ENCODE measurements at places on chromosomes 5 and 9.

DNA sequence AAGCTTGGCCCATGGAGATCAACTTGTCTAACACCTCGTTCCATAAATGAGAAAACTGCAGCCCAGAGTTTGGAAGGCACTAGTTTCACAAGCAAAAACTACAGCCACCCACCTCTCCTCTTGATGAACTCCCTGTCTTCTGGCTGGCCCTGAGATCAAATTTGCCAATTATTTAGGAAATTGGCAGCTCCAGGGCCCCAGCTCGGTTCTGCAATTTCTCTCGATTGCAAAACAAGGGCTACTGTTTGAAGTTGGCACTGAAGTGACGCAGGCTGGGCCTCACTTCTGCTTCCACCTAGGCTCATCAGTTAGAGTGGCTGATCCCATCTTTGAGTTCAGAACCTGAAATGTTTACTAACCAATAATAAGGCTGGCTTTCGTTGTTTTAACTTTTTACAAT lies 3.7 kb upstream of the GPX3 start:
- no peak for DNase-seq

- DNase-seq: peak; percentile 42
These were observed 352.9 kb downstream of the DNAH5 start for GRCh38 chr5:13591621-13592020.

- DNase-seq: no peak
These were observed 124.4 kb upstream of the COL5A1 start for GRCh38 chr9:134517069-134517680.

- DNase-seq: no peak
These were observed 13.1 kb downstream of the GPRIN1 start for GRCh38 chr5:176596689-176597416.

DNA sequence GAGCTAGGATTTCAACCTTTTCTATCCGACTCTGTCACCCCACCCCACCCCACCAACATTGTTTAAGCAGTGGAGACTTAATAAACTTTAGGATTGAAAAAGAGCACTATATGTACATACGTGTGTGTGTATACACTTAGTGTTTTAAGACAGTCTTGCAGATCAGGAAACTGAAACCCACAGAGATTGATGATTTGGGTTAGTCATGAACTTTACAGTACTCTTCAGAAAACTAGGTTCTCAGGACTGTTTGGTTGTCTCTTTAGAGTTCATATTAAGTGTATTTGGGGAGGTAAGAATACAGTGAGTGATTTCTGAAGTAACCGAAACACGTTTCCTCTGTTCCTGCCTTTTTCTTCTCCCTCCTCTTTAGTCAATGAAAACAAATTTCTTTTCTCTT lies 1043.1 kb downstream of the TLE1 start:
- no peak for DNase-seq

- DNase-seq: no peak
These were observed 554.0 kb upstream of the KLF4 start for GRCh38 chr9:108043585-108043984.

DNA sequence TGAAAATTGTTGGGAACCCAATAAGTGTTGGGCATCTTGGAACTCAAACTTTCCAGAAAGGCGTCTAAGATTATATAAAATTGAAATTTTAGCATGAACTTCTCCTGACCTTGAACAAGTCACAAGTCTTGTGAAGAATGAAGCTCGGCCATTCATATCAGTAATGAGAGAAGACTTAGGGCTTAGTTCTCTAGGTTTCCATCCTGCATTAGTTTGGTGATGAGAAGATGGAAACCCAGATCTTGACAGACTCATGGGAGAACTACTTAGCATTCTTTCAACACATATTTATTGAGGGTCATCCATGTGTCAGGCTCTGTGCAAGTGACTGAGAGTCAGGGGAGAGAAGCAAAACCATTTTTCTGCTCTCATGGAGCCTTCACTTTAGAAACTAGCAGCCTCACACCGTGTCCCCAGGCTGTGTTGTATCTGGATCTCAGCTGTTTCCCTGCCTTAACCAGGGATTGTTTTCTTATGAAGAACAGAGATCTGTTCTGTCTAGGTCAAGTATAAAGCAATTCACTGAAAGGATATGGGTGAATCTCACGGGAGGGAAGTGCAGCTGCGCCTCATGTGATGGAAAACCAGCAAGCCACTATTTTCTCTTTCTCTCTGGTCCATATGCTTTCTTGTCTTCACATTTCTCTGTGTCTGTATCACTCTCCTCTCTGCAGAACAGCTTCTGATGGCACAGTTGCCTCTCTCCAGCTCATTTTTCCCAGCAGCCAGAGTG lies 3.4 kb downstream of the GARNL3 start:
- DNase-seq: no peak

- DNase-seq: no peak
These were observed 165.3 kb downstream of the ZNF608 start for GRCh38 chr5:124580925-124581737.

DNA sequence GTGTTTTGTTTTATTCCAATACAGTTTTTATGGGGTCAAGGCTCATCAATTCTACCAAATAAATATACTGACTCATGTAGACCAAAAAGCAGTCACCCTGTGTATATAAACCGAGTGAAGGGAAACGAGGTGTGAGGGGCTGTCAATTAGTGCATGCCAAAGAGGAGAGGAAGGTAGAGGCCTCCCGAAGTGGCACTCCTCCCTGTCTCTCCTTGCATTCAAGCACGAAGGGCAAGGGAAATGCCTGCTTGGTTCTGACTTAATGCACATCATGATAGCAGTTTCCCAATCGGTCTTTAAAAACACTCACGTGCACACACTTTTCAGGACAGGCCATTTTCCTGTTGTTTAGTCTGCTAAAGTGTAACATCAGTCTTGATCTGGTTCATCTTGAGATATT lies 125.6 kb upstream of the SLCO6A1 start:
- no peak for DNase-seq

- no peak for DNase-seq
These were observed 25.8 kb upstream of the DAP start for GRCh38 chr5:10786835-10787234.

DNA sequence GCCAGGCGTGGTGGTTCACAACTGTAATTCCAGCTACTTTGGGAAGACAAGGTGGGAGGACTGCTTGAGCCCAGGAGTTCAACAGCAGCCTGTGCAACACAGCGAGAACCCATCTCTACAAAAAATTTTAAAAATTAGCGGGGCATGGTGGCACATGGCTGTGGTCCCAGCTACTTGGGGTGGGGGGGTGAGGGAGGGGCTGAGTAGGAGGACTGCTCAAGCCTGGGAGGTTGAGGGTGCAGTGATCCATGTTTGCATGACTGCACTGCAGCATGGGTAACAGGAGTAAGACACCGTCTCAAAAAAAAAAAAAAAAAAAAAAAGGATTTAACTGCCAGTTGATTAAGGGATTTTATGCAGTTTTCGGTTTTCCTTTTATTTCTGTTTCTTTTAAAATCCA lies 65.0 kb downstream of the PTBP3 start:
- DNase-seq: no peak

GRCh38 chr5:5437227-5438172 lies 15.0 kb downstream of the ICE1 start:
- no peak for DNase-seq

- no peak for DNase-seq
These were observed 494.6 kb downstream of the GADD45G start for GRCh38 chr9:90099262-90099963.

GRCh38 chr5:1386274-1386717 lies 41.4 kb upstream of the CLPTM1L start:
- peak; percentile 87 for DNase-seq

GRCh38 chr9:111896942-111897600 lies 457 bp downstream of the UGCG start:
- DNase-seq: peak; percentile 2

- peak; percentile 31 for DNase-seq
These were observed 24.1 kb downstream of the PHF2 start for GRCh38 chr9:93600504-93600903.

DNA sequence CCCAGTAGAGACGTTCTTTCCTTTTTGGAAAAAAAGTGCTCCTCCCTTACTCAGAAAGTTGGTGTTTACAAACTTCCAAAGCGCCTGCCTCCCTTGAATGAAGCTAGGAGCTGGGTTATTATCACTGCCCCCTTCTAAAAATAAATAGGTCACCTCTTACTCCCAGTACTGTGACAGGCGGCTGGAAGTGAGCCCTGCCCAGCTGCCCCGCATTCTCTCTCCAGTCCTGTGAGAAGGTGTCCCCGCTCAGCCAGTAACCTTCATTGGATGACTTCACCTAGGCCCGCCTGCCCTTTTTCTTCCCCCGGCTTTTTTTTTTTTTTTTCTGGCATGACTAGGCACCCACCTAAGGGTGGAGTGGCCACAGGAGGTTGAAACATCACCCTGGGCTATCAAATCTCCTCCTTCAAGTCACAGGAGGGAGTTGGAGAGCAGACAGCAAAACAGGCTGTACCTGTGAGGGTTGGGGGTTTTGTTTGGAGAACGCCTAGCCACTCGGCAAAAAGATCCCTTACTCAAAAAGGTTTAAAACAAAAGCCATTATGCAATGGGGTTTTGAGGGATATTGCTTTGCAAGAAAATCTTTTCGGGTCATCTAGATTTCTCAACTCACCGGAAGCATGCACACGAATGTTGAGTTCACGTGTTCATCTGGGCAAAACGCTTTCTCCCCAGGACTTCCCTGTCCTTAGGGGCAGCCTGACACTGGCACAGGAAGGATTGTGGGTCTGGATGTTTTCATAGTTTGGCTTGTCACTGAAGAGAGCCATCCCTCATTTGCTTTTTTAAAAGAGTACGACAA lies 43.3 kb upstream of the ZNF622 start:
- no peak for DNase-seq

DNA sequence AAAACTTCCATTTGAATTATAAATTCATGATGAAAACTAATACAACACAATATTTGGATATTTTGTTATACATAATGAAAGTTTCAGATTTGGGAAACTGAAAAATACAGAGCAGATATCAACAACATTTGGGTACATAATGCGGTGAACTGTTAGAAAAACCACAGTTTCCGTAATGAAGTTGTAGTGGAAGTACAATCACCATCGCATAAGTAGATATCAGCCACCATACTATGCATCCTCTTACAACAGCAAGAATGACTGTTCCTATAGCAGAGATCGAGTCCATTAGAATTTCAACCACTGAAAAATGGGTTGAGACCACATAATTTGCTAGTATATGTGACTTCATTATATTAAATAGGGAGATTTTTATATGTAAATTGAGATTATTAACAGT lies 770.2 kb upstream of the DMAC1 start:
- no peak for DNase-seq

GRCh38 chr5:107545486-107545885 lies 125.3 kb downstream of the EFNA5 start:
- no peak for DNase-seq

DNA sequence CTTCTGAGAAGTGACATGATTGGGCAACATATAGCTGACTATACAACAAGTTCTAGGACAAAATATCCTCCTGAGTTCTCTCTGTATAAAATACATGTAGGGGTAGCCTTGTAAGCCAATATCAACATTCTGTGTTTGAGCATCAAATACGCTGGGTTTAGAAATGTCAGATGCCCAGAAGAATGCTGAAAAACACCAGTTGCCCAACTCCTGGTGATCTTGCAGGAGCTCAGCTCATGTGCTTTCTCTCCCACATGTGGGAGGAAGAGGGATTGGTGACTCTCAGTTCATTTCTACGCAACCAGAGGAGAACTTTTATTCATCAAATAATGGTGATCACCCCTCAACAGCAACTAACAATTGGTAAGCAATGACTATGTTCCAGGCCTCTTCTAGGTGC lies 810.9 kb upstream of the ACO1 start:
- no peak for DNase-seq

DNA sequence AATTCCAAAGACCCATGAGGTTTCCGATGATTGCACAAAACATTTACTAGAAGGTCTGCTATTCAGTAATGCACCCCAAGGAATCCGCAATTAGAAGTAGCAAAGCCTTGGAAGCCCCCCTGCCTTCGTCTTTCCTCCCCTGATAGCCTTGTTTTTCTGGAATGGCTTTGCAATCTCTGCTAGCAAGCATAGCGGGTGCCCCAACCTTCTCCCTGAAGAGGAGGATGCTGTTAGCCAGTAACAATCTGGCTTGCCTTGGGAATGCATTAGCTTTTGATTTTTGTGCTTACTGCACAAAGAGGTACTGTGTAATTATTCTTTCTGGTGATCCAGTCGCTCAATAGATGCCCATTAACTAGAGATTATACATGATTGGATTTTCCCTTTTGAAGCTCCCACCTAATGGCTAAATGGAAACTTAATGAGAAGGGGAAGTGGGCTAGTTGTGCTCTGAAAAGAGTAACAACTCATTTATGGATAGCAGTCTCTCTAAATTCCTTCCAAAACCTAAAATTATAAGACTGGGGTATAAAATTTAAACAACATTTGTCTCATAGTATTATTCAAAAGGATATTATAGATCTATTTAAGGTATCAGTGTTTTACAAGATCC lies 91.6 kb downstream of the FBXW11 start:
- DNase-seq: no peak

DNA sequence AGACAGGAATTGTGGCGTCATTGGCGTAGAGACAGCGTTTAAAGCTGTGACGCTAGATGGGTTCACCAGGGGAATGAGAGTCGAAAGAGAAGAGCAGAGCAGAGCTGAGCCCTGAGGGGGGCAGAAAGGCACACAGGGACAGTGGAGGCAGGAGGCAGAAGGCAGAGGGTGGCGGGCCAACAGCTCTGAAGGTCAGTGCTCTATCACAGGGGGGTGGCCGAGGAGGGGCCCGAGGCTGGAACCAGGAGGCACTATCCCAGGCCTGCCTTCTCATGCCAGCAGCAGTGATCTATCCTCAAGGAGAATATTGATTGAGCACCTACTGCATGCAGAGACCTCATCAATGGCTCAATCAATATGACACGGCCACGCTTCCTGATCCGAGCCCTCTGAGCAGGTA lies 132.4 kb downstream of the KCNIP1 start:
- no peak for DNase-seq

DNA sequence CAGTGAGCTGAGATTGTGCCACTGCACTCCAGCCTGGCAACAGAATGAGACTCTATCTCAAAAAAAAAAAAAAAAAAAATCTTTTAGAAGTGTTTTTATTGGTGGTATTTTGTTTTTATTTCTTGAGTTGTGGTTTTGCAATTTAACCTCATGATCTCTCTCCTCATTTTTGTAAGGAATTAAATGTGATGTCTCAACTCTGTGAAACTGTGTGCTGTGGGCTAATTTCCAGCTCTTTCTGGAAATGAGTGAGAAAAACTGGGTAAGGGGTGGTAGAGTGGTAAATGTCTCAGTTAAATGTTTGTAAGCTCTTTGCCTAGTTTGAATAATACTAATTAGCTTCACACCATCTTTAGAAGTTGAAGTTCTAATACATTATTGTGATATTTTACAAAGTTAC lies 29.0 kb downstream of the ACO1 start:
- no peak for DNase-seq
